Mesothelial cell of epicardium (in vitro differentiated cells): ENCODE measurements at places on chromosomes 6 and 20. TPM values are rescaled to one million over a fixed set of nuclear protein-coding genes. Genes with fewer than 3 reads are reported as not detected.
A peak's percentile ranks its signal among the peaks of the same experiment; 100 is the strongest.

PANK2 gene
- 48.3 to 52.5 TPM (median 48.7 TPM) in 3 replicates for total RNA-seq

GRCh38 chr6:40550202-40551101 is 36.7 kb downstream of the LRFN2 start:
- DNase-seq = no peak
- H3K36me3 ChIP-seq = no peaks in the 10 kb centered on the region
- H3K4me1 ChIP-seq = no peaks in the 10 kb centered on the region
- H3K27ac ChIP-seq = no peak overlapping the region
- H3K27me3 ChIP-seq = peaks cover 36% of the 10 kb centered on the region

DNA sequence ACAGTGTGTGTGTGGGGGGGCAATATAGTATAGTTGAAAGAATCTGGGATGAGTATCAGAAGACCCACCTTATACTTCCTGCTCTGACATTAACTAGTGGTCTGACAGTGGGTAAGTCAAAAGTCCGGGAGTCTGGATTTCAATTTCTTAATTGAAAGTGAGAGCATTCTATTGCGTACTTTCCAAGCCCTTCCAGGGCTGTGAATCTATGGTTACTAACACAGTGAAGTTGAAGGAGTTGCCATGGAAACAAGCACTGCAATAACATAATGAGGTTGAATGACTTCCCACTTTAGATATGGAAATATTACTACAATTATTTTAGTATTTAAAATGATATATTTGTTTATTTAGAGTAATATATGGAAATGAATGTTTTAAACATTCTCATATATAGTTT is 80.2 kb downstream of the MLIP start:
- peaks cover 9% of the 10 kb centered on the region for H3K4me1 ChIP-seq
- H3K27me3 ChIP-seq = no peaks in the 10 kb centered on the region
- DNase-seq = no peak
- no peaks in the 10 kb centered on the region for H3K36me3 ChIP-seq
- no peak overlapping the region for H3K27ac ChIP-seq
- no peak overlapping the region for H3K4me3 ChIP-seq

GRCh38 chr6:15346315-15346714 is 100.4 kb downstream of the JARID2 start:
- no peak overlapping the region for H3K4me3 ChIP-seq
- DNase-seq = no peak
- H3K27ac ChIP-seq = no peak overlapping the region
- H3K4me1 ChIP-seq = peaks cover 37% of the 10 kb centered on the region
- no peaks in the 10 kb centered on the region for H3K36me3 ChIP-seq

PCK1 gene
- not detected in 3 replicates for total RNA-seq

DNA sequence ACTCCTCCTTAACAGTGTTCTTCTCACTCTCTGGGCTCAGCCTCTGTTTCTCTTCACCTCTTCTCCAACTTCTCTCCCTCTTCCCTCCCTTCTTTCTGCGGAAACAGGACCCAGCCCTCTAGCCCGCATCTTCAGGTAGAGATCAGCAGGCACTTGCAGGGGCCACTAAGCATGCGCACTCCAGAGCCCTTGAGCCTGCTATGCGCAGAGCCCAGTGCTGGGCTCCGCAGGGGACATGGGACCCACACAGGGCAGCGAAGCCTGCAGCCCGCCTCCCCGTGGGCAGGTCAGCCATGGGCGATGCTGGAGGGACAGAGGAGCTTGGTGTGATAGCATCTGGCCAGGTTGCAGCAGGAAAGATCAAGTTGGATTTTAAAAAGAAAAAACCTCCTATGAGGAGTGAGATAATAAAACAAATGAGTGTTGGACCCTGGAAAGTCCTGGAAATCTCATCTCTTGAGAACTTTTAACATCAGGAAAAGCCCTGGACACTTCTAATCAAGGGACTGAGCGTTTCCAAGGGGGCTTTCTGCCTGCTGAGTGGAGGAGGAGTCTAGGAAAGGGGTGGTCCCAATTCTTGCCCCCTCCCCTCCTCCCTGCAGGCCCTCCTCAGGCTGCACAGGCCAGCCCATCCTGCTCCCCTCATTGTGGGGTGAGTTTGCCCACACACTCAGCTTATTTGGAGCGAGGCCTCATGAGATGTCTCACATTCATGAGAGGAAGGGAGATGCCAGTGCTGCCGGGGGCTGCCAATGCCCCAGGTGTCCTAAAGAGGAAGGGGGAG is 71.9 kb downstream of the MDGA1 start:
- no peaks in the 10 kb centered on the region for H3K36me3 ChIP-seq
- H3K27me3 ChIP-seq = peaks cover 42% of the 10 kb centered on the region
- H3K4me3 ChIP-seq = no peak overlapping the region

DNA sequence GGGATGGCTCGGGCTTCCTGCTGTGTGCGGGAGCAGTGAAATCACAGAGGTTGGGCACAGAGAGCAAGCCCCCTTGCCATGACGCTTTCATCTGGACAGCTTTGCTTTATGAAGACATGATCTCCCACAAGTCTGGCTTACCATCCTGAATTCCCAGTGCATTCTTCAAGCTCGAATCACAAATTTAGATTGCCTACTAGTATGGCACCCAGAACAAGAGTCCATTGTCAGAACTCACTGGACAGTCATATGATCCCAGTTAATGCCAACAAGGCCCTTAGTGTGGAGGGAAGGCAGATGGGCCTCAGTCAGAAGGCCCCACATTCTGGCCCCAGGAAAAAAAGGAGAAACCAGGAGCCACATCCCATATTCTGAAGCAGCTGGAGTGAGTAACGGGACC is 147.3 kb upstream of the FOXQ1 start:
- peaks cover 16% of the 10 kb centered on the region for H3K27me3 ChIP-seq
- no peak overlapping the region for H3K4me3 ChIP-seq
- no peak overlapping the region for H3K27ac ChIP-seq

DNA sequence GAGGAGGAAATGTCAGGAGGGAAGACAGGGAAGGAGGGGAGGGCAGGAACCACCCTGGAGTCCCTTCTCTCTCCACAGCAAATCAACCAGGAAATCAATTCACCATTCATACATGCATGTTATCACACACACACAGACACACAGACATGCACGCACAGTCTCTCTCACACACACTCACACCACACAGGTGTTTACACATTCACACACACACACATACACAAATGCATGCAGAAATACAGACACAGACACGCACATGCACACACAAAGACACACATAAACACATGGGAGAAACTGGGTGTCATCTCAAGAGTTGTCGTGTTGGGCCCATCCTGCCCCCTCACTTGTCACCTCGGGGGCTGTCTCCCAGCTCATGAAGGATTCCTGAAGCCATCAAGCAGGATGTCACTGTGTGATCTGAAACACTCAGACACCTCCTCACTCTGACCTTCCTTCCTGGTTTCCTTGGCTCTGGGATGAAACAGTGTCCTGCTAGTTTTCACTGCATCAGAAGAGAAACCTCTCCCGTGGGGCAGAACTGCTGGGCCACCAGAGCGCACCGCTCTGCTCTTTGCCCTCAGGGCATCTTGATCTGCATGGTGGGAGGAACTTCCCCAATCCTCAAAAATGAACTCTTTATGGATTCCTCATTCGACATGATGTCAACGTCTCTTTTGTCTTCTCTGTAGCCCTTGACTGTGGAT is 9.2 kb downstream of the RAET1G start:
- no peak for DNase-seq
- no peaks in the 10 kb centered on the region for H3K4me1 ChIP-seq
- no peak overlapping the region for H3K27ac ChIP-seq
- peaks cover 68% of the 10 kb centered on the region for H3K27me3 ChIP-seq
- H3K36me3 ChIP-seq = no peaks in the 10 kb centered on the region
- no peak overlapping the region for H3K4me3 ChIP-seq

DNA sequence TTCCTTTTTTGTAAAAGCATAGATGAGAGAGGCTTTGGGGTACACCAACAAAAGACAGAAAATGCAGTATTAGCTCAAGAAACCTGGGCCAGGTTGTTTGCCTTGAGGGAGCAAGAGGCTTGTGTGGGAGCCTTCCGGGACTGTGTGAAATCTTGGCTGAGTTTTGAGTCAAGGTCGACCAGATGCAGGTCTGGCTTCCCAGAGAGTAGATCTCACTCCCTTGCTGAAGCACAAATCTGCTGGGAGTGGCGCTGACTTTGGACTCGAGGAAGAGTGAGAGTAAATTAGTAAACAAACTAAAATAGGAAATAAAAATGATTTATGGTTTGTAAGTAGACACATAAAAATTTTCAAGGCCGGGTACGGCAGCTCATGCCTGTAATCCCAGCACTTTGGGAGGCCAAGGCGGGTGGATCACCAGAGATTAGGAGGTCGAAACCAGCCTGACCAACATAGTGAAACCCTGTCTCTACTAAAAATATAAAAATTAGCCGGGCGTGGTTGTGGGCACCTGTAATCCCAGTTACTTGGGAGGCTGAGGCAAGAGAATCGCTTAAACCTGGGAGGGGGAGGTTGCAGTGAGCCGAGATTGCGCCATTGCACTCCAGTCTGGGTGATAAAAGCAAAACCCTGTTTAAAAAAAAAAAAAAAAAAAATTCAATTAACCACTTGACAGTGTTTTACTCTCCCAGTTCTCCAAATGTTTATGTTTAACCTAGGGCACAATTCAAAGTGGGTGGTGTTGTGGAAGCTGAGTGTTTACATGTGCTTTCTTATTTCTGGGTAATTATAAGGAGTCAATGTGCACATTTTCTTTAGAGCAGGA is 27.7 kb upstream of the EDN1 start:
- H3K27me3 ChIP-seq = no peaks in the 10 kb centered on the region
- no peak overlapping the region for H3K4me3 ChIP-seq
- peaks cover 13% of the 10 kb centered on the region for H3K4me1 ChIP-seq
- H3K36me3 ChIP-seq = no peaks in the 10 kb centered on the region
- H3K27ac ChIP-seq = no peak overlapping the region

GRCh38 chr6:132726608-132726975 is 12.7 kb upstream of the VNN1 start:
- no peaks in the 10 kb centered on the region for H3K27me3 ChIP-seq
- DNase-seq = no peak
- H3K36me3 ChIP-seq = no peaks in the 10 kb centered on the region
- H3K27ac ChIP-seq = no peak overlapping the region
- no peak overlapping the region for H3K4me3 ChIP-seq

DNA sequence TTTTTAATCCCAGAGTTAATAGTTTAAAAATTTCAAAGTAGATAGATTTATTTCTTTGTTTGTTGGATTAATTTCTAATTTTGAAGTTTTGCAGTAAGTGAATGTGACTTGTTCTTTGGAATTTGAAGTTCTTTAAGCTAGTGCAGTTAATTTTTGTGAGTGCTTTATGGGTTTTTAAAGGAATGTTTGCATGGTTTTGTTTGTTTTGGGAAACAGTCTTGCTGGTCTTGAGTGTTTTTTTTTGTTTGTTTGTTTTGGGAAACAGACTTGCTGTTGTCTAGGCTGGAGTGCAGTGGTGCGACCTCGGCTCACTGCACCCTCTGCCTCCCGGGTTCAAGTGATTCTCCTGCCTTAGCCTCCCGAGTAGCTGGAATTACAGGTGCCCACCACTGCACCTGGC is 9.5 kb downstream of the PANK2 start:
- peaks cover 6% of the 10 kb centered on the region for H3K36me3 ChIP-seq
- H3K27ac ChIP-seq = peak overlapping the region; percentile 25

DNA sequence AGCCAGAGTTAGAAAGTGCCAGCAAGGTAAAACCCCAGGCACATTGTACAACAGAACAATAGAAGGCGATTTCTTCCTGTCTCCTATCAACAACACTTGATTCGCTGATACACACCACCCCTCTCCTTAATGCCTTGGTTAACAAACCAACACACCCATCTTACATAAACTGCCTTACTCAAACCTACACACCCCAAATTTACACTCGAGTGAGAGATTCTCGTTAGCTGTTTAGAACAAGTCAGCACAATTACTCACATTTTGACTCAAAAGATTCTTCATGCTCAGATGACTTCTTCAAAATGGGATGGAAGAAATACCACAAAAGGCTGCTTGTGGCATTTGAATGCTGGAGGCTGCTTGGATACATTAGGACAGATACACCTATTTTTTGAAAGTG is 80.0 kb upstream of the FOXQ1 start:
- no peak overlapping the region for H3K4me3 ChIP-seq
- H3K27me3 ChIP-seq = peaks cover 66% of the 10 kb centered on the region

- H3K27me3 ChIP-seq = no peaks in the 10 kb centered on the region
- H3K36me3 ChIP-seq = peaks cover 27% of the 10 kb centered on the region
- no peak for DNase-seq
- H3K27ac ChIP-seq = no peak overlapping the region
- peaks cover 33% of the 10 kb centered on the region for H3K4me1 ChIP-seq
Measured at GRCh38 chr6:138514860-138515540, 15.7 kb upstream of the NHSL1 start.

- no peak overlapping the region for H3K27ac ChIP-seq
- H3K4me1 ChIP-seq = no peaks in the 10 kb centered on the region
- peaks cover 22% of the 10 kb centered on the region for H3K27me3 ChIP-seq
- no peak for DNase-seq
- H3K36me3 ChIP-seq = no peaks in the 10 kb centered on the region
- no peak overlapping the region for H3K4me3 ChIP-seq
Measured at GRCh38 chr6:117771403-117771802, 96.1 kb downstream of the NUS1 start.

GRCh38 chr20:50043573-50044352 is 61.0 kb downstream of the SNAI1 start:
- H3K36me3 ChIP-seq = no peaks in the 10 kb centered on the region
- peaks cover 9% of the 10 kb centered on the region for H3K4me1 ChIP-seq
- no peak for DNase-seq
- H3K27me3 ChIP-seq = no peaks in the 10 kb centered on the region
- H3K4me3 ChIP-seq = no peak overlapping the region

- H3K4me1 ChIP-seq = peaks cover 25% of the 10 kb centered on the region
- no peak overlapping the region for H3K27ac ChIP-seq
Measured at GRCh38 chr6:132354517-132355167, 46.6 kb downstream of the MOXD1 start.

- H3K27me3 ChIP-seq = no peaks in the 10 kb centered on the region
- peaks cover 28% of the 10 kb centered on the region for H3K4me1 ChIP-seq
- H3K27ac ChIP-seq = peak overlapping the region; percentile 88
- H3K36me3 ChIP-seq = peaks cover 1% of the 10 kb centered on the region
- H3K4me3 ChIP-seq = peak overlapping the region; percentile 32
Measured at GRCh38 chr6:166988674-166989201, 10.5 kb upstream of the CEP43 start.

GRCh38 chr6:45538641-45539547 is 161.2 kb upstream of the SUPT3H start:
- peaks cover 38% of the 10 kb centered on the region for H3K4me1 ChIP-seq
- H3K27ac ChIP-seq = peak overlapping the region; percentile 81
- no peak for DNase-seq
- H3K4me3 ChIP-seq = no peak overlapping the region
- H3K27me3 ChIP-seq = peaks cover 4% of the 10 kb centered on the region
- H3K36me3 ChIP-seq = no peaks in the 10 kb centered on the region

DNA sequence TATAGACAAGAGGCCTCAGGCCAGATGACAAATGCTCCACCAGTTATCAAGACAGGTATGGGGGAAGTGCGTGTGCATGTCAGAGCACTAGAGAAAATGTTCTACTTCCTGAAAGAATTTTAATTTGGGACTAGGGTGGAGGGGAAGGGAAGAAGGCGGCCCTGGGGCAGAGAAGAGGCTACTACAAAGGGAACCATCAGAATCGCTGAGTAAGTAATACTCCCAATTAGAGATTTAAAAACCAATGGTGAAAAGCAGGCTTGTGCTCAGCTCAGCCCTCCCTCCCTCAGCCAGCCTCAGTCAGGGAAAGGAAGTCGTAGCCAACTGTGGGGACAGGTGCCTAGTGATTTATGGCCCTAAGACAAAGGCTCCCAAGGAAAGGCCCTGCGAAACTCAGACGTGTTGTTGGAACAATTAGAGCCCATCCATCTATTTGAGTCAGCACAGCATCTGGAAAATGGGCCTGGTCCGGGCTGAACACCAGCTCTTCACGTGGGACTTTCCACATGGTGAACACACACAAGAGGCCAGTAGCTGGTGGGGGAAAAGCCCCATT is 15.0 kb upstream of the MAFB start:
- no peak overlapping the region for H3K4me3 ChIP-seq
- no peaks in the 10 kb centered on the region for H3K36me3 ChIP-seq
- DNase-seq = no peak
- peaks cover 10% of the 10 kb centered on the region for H3K4me1 ChIP-seq
